ENCODE measurements at places on chromosomes 2 and 18. TPM values are rescaled to one million over a fixed set of nuclear protein-coding genes. Genes with fewer than 3 reads are reported as not detected.

Gene NXPH2
- not detected for total RNA-seq

Gene INHA
- total RNA-seq: 0.35 TPM

Gene ERBB4
- not detected for total RNA-seq

Gene OTOF
- 0.09 TPM for total RNA-seq

Gene ITGB6
- 1.3 TPM for total RNA-seq

Gene HOXD10
- 6.8 TPM for total RNA-seq

Gene CHPF
- total RNA-seq: 18.1 TPM

Gene NYAP2
- total RNA-seq: not detected

Gene FKBP7
- 13.5 TPM for total RNA-seq

Gene LRP1B
- total RNA-seq: not detected

Gene ABHD3
- total RNA-seq: 21.7 TPM
